AG09319 (cell line): ENCODE measurements at places on chromosomes 2 and 18.

DNA sequence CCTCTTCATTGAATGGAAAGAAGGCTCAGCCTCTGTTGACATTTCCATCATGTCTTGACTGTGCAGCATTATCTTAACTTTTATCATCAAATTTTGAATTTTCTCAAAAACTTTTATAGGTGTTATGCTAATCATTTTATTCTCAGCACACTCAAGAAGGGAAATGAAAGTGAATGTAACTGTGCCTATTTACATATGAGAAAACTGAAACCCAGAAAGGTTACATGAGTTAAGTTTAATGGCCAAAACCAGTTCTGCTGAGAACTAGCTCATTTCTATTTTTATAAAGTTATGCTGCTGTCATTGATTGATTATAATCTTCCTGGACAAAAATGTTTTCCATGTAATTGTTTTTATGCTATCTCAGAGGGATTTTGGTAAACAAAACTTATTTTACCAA lies 618.8 kb upstream of the NRXN1 start:
- DNase-seq, result no peak

DNA sequence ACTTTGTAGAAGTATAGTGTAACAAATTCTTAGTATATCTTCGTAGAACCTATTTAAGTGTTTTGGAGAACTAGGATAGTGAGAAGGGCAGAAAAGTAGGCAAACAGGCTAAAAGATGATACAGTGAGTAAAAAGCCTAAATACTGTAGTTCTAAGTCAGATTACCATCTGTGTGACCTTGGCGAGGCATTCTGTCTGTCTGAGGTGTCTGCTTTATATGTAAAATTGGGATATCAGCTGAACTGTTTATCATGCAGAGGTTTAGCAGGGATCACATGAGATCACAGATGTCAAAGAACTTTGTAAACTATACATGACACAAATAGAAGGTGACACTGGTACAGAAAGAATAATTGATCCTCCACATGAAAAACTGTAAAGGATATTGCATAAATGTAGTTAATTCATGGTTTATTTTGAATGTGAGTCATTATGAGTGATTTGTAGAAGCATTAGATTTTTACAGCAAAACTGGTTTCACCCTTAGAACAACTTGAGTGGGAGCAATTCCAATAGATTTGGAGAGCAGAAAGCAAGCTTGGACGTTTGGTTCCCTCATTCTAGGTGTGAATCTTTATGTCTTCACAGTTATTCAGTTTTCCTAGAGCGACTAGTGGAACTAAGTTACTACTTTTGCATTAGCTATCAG lies 41.9 kb downstream of the TAF1B start:
- no peak for DNase-seq

DNA sequence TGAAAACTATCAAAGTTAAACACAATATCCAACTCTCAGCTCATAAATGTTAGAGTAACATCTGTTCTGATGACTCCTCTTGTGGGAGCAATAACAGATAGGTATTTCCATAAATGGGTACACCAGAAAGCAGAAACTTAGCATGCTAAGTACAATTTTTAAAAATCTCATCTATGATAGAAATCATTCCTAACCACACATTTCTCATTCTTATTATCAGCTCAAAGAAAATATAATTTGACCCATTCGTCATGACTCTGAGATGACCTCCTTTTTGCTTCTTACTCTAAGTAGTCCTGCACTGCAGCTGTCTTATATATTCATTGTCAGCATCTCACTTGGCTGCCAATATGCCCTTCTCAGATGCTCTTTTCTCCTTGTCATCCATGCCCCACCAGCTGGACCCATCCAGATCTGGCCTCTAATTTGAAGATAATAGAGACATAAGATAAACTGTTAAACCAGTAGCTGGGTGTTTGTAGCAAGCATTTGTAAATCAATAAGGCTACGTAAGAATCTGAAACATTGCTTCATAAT lies 298.3 kb downstream of the KCNS3 start:
- DNase-seq, result no peak

DNA sequence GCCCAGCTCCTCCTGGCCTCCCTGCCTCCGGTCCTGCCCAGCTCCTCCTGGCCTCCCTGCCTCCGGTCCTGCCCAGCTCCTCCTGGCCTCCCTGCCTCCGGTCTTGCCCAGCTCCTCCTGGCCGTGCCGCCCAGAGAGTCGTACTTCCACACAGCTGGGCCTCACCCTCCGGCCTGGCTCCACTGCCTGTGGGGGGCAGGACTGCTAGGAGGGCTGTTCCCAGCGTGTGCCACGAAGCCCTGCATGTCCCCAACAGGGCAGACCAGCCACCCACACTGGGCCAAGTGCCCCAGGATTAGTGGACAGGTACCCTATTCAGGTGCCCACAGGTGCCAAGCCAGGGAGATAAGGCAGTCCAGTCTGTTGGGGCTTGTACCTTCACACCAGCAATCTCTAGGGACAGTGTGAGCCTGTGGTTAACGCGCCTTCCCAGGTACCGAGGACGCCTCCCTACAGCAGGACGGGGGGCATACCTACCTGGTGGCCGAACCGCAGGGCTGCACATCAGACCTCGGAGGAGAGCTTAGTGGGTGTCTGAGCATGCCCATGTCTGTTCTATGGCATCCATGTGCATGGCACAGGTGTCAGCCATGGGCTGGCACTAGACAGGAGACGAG lies 5.3 kb downstream of the GPC1 start:
- no peak for DNase-seq

GRCh38 chr2:205990104-205990503 lies 95.9 kb downstream of the INO80D start:
- no peak for DNase-seq

DNA sequence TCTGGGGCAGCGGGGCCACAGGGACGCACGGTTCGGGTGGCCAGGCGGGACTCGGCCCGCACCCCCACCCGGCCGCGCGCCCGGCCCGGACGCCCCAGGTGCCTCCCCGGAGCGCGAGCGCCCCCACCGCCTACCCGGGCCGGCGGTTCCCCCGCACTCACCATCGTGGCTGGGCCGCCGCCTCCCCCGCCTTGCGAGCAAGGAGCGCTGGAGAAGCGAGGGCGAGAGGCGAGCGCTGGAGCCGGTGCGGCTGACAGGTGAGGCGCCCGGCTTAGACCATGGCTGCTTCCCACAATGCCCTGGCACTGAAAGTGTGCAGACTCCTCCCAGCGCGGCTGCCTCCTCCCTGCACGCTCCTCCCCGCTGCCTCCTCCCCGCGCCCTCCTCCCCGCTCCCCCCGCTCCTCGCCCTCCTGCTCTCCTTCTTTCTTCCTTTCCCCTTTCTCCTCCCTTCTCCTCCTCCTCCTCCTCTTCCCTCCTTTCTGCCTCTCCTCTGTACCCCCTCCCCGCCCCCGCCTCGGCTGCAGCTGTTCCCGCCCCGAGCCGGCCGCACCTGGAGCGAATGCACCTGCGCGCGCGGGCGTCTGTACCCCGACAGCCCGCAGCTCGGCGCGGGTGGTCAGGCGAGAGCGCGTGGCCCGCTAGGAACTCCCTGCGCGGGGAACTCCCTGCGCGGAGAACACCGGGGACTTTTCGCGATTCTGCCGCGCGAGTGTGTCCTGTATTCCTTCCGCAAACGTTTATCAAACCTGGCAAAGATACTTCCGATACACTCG lies at the start of gene AP1S3:
Gene AP1S3 (minus strand): TSS at position 296 of the 775 bp plus-strand sequence. CDS start 132 bp downstream, at position 164.
- no peak for DNase-seq

GRCh38 chr2:121076885-121077549 lies 208.0 kb downstream of the TFCP2L1 start:
- no peak for DNase-seq

- DNase-seq, result no peak
Observed at GRCh38 chr2:145750144-145750543, 1230.2 kb upstream of the ZEB2 start.

DNA sequence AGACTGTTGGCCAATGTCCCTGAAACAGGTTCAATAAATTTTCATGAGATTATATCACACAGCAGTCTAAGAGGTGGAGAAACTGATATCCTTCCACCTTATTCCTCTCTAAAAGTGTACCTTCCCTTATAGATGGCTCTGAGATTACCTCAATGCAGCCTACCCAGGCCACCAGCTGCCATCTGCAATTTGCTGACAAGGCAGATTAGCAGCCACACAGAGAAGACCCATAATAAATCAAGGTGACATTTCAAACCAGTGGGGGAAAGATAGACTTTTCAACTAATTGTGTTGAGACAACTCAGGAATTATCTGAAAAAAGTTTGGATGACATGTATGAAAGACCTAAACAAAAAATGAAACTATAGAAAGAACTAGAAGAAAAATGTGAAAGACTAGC lies 43.2 kb downstream of the ZBTB7C start:
- DNase-seq, result no peak

DNA sequence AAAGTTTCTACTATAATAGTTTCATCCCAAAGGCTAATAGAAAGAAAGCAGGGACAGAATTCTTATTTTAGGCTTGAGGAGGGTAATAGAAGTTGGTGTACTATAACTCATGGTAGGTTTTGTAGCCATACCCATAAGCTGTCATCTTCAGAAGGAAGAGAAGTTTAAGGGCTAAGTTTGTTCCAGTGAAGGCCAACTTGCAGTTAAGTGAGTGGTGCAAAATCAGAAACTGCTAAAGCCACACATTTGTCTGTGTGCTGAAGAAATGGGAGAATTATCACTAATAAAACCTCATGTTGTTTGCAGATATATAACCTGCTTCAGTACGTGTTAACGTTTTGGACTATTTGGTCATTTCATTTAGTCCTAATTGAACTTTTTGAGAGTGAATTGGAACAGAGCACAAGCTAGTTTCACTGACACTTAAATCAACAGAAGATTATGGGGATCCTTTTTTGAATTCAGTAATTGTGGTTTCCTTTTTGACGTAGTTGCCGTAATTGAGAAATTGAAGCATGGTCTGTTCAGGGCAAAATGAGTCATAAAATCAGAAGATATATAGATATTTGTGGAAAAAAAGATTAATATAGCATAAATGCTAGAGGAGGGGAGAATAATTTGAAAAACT lies 69.1 kb downstream of the PHLPP1 start:
- no peak for DNase-seq
